Hematopoietic multipotent progenitor cell treated with erythropoietin and hydrocortisone succinate and interleukin-3 and kit ligand, for 15 days (in vitro differentiated cells): ENCODE measurements at places on chromosomes 7 and 10.

GRCh38 chr10:70775679-70776454 lies 9.3 kb downstream of the TBATA start:
- no peak for DNase-seq

GRCh38 chr10:11212288-11213085 lies 194.8 kb downstream of the CELF2 start:
- DNase-seq = no peak

DNA sequence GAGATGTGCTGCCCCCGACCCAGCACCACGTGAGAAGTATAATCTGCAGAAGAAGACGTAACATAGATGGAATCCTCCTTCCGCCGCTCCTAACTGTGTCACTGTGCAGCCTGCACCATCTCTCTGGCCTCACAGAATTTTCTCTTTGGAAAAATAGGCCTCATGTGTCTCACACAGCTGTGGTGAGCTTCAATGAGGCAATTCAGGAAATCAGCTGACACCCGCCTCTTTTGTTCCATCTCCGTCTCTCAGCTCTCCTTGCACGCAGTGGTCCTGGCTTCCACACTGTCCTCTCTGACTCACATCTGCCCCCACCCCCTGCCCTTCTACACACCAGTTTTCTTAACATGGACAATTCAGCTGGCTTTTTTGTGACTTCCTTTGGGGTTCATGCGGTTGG lies 7.2 kb downstream of the C10orf90 start:
- DNase-seq = no peak

DNA sequence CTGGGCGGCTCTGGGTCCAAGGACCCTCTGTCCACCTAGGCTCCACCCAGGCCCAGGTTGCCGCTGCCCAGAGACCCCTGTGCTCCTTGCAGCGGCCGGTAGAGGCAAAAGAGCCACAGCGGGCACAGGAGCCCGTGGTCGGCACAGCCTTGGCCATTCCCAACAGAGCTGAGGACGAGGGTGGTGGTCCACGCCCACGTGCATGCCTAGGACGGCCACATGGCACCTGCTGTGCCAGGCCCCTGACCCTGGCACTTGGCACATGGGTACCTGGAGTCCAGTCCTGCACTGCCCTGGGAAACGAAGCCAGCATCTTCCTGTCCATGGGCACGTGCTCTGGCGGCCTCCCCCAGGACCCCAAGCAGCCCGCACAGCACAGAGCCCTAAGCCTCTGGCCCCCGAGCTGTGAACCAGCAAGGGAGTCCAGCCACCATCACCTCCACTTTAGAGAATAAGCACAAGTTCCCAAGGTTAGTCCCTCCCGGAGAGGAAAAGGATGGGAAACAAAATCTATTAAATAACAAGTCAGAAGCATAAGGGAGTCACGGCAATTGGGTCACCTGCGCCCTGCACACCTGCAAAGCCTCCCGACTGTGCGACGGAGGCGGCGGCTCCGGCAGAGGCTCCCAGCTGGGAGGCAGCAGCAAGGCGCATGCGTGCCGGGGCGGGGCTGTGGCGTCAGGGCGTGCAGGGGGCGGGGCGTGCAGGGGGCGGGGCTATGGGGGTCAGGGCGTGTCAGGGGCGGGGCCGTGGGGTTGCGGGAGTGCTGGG lies 59.1 kb downstream of the STK32C start:
- DNase-seq = peak; percentile 33

- no peak for DNase-seq
These were observed 30.6 kb downstream of the FAM237B start for GRCh38 chr7:90290244-90291113.

DNA sequence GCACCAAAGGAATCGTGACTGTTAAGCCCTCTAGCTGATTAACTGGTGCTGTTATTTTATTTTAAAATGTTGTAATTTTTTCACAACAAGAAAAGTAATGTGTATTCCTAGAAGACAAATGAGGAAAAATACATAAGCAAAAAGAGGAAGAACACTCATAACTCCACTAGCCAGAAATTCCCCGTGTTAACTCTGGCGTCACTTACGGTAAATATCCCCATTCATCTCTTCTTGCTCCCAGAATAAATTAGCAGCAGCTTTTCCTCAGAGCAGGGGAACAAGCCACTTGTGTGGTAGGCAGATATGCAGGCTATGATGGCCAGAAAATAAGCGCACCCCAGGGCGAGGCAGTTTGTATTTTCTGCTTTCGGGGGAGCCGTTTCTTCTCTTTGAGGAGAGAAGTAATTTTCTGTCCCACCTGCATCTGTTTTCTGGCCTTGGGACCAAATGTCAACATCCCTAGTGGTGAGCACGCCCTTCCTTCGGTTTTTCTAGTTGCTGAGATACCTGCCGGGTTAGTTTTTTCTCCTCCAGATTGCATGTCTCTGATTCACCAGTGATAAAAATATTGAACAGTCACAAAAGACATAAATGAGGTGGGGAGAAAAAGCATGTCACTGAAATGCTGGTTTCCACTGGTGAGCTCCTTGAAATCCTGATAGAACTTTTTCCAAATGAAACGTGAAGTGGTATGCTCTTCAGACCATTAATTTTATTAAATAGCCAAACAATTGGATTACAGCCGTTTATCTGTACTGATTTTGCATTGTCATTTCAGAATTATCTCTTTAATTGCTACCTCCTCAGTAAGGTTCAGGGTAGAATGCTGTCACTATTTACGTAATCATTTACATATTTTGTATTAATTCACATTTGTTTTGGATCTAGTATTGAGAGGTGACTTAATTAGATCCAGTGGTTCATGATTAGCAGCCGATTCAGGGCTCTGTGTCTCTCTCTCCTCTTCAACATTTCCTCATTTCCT lies 268.1 kb downstream of the CAMK1D start:
- no peak for DNase-seq

DNA sequence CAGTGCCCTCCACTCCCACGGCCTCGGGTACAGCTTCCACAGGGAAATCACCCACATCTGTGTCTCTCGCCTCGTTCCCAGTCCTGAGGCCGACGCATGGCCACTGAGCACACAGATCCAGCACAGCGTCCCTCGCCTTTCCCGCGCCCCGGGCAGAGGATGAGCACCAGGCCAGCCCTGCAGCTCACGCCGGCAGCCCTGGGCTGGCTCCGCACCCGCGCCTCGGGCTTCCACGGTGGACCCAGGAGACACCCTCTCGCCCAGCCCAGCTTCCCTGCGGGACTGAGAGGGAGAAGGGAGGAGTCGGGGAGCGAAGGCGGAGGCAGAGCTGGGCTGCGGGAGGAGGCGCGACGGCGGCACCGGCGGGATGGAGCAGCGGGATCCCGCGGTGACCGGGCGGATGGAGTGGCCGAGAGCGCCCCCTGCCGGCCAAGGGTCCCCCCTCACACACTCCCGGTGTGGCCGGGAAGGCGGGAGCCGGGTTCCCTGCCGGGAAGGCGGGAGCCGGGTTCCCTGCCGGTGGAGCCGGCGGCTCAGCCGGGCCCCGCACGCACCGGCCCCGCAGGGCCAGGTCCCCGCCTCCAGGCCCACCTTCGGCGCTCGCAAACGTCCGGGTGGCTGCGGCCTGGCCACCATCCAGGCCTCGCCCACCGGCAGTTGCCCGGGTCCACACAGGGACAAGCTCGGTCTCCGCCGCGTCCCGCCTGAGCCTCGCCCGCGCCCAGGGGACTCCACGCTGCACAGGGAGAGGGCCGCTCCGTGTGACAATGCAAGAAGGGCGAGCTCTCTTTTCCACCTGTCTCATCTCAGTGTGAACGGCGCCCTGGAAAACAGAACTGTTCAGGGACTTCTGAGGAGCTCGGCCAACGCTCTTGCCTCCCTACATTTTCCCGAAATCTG lies 110.3 kb upstream of the LANCL2 start:
- peak; percentile 42 for DNase-seq

GRCh38 chr10:132452216-132452650 lies 55.2 kb downstream of the PWWP2B start:
- DNase-seq = no peak

DNA sequence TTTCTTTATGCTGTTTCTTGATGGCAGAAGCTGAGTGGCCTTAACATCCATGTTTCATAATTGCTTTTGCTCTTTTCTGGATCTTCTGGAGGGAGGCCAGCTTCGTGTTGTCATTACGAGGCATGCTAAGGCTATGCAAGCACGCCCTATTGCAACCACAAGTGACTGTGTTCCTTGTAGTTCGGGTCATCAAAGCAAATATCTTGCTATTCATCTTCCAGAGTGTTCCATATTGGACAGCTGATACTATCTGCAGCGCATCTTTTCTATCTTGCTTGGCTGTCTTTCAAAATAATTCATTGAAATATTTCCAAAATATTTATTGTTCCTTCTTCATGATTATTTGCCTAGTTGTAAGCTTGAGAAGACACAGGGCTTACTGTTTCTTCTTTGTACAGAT lies 5.0 kb downstream of the EPHB6 start:
- DNase-seq = no peak

DNA sequence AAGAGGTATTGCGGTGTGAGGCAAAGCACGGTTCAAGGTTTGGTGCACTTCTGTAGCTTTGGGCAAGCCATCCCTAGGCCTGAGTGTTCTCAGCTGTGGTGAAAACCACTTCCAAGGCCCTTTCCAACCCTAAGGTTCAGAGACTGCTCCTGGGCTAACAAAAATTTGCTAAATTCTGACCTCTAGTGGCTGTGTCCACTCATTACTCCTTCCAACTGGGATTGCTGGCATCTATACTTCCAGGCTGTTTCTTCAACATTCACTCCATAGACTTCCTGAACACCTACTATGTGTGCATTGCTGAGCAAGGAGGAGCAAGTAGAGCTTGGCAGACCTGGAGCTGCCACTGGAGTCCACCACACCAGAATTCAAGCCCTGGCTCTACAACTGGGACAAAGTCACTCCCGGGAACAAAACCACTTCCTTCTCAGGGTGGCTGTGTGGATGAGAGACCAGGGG lies 29.3 kb upstream of the SH3PXD2A start:
- peak; percentile 59 for DNase-seq

DNA sequence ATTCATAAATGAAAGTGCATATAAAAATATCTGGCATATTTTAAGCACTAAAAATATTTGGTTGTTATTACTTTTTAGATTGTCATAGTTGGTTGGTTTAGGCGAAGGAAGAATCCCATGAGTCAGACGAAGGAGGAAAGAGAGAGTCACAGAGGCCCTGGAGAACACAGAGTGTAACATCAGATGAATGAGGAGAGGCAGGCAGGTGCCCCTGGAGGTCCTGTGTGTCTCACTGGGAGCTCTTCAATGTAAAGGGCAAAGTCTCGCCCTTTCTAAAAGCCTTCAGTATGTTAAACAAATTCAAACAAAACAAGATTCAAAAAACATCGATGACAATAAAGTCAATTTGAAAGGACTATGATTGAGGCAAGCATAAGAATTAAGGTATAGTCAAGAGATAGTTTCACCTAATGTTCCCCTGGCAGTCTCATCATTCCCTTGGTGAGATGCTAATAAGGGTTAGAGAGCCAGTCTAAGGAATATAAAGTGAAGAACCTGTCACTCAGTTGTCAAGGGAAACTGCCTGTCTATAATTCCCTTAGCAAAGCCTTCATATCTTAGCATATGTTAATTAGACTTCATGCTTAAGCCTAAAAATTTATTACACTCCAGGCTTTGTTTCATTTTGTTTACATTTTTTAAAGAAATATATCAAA lies 194.3 kb downstream of the TPK1 start:
- no peak for DNase-seq

- peak; percentile 14 for DNase-seq
These were observed 57.6 kb downstream of the MMRN2 start for GRCh38 chr10:86899670-86900276.

- DNase-seq = no peak
These were observed 22.7 kb downstream of the RBM28 start for GRCh38 chr7:128321044-128321422.

- no peak for DNase-seq
These were observed 113.3 kb upstream of the KIF5B start for GRCh38 chr10:32169556-32169955.

GRCh38 chr10:43524434-43525247 lies 49.8 kb downstream of the ZNF239 start:
- DNase-seq = no peak

DNA sequence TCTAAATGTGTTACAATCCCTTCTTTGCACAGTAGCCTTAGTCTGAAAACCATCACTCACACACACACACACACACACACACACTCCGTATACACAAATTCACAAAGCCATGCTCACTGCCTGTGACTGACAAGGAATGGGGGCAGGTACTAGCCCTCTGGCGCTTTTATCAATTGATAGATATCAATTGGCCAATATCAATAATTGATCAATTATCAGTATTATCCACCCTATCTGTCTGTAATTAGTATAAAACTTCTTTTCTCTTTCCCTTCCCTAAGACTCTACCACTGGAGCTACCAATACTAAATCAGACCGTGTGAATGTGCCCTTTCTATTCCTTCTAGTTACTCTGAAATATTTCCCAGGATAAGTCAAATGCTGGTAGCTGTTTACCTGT lies 2.1 kb downstream of the DENND11 start:
- no peak for DNase-seq

GRCh38 chr10:103912759-103913158 lies 5.2 kb downstream of the STN1 start:
- no peak for DNase-seq

GRCh38 chr7:127765150-127765549 lies 113.2 kb downstream of the SND1 start:
- no peak for DNase-seq

DNA sequence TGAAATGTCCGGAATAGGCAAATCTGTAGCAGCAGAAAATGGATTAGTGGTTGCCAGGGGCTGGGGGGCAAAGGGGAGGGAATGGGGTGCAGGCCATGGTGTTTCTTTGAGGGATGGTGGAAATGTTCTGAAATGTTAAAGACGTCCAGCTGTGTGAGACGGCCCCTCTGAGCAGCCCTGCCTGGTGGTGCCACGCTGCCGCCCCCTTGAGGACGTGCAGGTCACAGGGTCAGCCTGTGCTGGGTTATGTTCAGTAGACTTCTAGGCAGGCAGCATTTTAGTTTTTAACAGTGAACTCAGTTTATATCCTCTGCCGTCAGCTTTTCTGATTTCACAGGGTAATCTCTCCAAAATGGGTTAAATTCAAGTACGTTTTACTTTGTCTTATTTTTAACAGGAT lies 9.4 kb downstream of the NUB1 start:
- peak; percentile 58 for DNase-seq

DNA sequence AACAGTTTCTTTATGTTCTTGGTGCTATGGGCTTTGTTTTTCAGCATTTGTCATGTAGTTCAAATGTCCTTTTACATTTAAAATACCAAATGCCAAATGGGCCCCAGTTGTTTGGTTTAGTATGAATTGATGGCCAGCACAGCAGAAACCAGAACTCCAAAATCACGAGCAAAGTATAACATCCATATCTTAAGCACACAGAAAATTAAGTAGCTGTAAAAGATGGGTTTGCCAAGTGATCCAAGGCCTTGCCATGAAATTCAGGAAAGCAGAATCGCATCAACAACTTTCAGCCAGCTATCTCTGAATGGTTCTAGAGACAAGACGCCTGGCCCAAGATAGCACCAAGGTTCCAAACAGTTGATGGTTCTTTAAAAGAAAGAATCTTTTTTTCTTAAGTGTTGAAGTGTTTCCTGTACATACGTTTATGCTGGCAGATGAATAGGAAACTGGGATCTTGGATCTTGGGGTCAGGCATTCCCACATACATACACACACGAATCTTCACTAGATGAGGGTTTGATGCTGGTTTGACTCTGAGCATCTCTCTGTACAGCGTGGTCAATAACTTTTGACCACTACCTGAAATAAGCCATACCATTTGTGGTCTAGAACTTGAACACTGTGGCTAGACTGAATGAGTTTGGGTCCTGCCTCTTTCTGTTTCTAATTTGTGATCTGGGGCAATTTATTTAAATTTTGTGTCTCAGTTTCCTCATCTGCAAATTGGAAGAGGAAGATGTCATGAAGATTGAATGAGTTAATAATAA lies 711.8 kb downstream of the KCNMA1 start:
- no peak for DNase-seq

- DNase-seq = no peak
These were observed 66.7 kb downstream of the ST7 start for GRCh38 chr7:117019786-117020590.

GRCh38 chr7:76031964-76032363 lies 15.8 kb downstream of the STYXL1 start:
- no peak for DNase-seq
